ENCODE measurements at places on chromosomes 11 and 22. TPM values are rescaled to one million over a fixed set of nuclear protein-coding genes. Genes with fewer than 3 reads are reported as not detected.

GRCh38 chr22:25728071-25728470 lies 13.9 kb upstream of the MYO18B start:
- no peak for DNase-seq

GRCh38 chr11:61129639-61130523 lies 27.6 kb downstream of the CD5 start:
- peak; percentile 83 for DNase-seq

GRCh38 chr11:68843052-68843561 lies 1.4 kb upstream of the CPT1A start:
- DNase-seq = peak; percentile 52

SMDT1 gene
- polyA plus RNA-seq = 212 TPM

TEX54 gene
- polyA plus RNA-seq = 2.3 TPM

DNA sequence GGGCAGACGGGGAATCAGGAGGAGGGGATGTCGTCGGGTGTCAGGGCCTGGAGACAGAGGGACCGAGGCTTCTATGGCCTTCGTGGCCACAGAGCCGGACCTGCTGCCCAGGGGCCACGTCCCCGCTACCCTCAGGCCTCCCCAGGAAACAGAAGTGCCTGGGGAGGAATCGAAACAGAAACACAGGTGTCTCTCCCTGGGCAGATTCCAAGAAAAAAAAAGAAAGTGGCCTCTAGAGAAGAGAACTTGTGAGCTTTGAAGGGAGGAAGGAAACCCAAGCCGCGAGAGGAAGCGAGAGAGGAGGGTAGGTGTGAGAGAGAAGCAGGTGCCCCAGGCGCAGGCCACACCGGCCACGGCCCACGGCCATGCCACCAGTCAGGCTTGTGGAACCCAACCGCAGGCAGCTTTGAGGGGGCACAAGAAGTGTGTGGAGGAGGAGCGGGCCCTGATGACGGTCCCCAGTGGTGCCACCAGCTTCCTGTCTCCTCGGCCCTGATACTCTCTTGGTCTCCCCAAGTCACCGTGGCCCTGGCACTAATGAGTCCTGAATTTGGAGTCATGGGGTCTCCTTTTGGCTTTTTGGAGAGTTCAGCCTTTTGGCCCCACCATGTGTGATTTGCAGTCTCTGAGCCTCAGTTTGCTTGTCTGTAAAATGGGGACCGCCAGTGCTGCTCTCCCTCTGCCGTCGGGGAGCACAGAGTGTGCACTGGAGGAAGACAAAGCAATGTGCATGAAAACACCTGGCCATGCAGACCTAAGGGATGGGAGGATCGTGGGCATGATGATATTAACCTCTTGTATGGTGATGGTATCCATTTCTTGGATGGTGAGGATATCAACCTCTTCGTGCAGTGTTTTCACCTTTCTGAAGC lies 25.2 kb downstream of the LIF start:
- peak; percentile 33 for DNase-seq

TLCD5 gene
- not detected for polyA plus RNA-seq

GRCh38 chr11:73288192-73288872 lies 16.2 kb downstream of the P2RY6 start:
- DNase-seq = peak; percentile 53

GRCh38 chr11:99739464-99740089 lies 718.8 kb downstream of the CNTN5 start:
- DNase-seq = no peak

- no peak for DNase-seq
Measured at GRCh38 chr22:32352681-32353080, 5.0 kb upstream of the RFPL3 start.
